ENCODE measurements at places on chromosomes 12 and 14.

- no peak for DNase-seq
These were observed at the start of gene PMCH for GRCh38 chr12:102197789-102198188. TSS of gene PMCH (minus strand) at chr12:102197833. CDS start at chr12:102197770, 63 bp downstream.

GRCh38 chr12:131111446-131111845 is 157.7 kb downstream of the ADGRD1 start:
- no peak for DNase-seq

GRCh38 chr14:103707329-103708263 is 7.7 kb downstream of the XRCC3 start:
- DNase-seq, result no peak

DNA sequence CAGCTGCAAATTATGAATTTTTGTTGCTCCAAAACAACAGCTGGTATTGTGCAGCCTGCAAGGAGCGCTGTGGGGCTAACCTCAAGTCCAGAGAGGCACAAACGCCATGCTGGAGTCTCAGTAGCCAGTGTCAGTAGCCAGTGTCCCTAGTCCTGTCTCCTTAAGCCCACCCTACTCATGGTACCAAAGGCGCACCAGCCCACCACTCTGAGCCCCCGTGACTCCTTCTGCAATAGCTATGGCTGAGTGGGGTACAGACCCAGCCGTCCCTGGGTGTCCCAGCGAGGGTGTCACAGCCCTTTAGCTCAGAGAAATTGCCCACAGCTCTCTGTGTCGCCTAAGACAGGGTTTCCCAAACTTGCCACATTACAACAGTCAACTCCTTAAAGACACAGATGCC is 65.2 kb downstream of the ARL6IP4 start:
- no peak for DNase-seq

GRCh38 chr12:3747976-3748619 is 4.8 kb downstream of the CRACR2A start:
- DNase-seq, result no peak

DNA sequence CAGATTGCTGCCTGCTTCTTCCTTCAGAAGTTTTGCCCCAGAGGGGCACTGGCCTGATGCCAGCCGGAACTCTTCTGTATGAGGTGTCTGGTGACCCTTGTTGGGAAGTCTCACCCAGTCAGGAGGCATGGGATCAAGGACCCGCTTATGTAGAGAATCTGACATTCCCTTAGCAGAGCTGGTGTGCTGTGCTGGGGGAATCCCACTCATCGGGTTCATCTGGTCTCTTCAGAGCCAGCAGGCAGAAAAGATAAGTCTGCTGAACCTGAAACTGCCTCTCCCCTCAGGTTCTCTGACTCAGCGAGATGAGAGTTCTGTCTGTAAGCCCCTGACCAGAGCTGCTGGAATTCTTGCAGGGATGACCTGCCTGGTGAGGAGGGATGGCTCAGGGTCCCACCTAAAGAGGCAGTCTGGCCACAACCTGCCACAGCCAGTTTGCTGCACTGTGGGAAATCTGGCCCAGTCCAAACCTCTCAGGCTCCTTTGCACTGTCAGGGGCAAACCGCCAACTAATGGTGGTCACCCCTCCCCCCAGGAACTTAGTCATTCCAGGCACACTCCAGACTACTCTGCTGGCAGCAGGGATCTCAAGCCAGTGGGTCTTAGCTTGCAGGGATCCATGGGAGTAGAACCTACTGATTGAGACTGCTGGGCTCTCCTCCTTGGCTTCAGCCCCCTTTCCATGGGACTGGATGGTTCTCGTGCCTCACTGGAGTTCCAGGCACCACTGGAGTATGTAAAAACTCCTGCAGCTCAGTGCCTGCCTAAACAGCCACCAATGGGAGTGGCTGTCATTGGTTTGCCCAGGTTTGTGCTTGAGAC is 4.1 kb downstream of the CLEC2D start:
- no peak for DNase-seq

- no peak for DNase-seq
These were observed 302.8 kb downstream of the CACNA1C start for GRCh38 chr12:2355604-2356003.

DNA sequence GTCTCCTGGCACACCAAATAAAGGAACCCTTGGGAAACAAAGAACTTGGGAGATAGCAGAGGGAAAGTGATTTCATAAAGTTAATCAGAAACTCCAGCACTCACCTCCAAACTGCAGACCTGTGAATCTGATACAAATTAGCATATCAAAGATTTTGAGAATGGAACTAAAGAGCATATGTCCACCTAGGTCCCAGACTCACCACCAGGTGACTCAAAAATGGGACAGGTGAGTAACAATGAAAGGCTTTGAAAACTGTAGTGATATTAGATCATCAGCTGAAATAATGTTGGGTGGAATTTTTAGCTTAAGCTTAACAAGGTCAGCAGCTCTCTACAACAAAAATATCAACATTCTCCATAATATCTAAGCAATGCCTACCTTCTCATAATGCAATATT is 214.8 kb downstream of the RERGL start:
- DNase-seq, result no peak

DNA sequence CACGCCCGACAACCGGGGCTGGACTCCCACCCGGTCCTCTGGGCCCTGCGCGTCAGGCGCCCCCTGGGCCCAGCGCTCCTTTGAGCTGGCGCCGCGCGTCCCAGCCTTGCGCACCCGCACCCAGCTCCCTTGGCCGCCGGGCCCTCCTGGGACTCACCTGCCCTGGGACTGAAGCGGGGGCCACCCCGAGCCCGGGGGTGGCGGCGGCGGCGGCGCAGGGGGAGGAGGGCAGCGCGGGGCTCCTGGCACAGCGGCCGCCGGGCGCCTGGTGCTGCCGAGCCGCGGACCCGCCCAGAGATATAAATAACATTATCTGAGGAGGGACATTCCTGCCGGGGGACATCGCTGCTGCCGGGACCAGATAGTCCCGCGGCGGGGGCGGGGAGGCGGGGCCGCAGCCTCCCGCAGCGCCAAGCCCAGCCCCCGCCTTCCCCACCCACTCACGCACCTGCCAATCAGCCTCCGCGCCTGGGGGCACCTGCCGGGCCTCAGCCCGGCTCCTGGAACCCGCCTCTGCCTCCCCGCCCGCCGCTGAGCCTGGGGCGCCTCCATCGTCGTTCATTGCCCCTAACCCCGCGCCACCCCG is at the start of gene SPTB:
TSS of gene SPTB (minus strand) at position 273 of the 586 bp plus-strand sequence. CDS start 56,813 bp downstream, outside the sequence.
- peak; percentile 27 for DNase-seq

DNA sequence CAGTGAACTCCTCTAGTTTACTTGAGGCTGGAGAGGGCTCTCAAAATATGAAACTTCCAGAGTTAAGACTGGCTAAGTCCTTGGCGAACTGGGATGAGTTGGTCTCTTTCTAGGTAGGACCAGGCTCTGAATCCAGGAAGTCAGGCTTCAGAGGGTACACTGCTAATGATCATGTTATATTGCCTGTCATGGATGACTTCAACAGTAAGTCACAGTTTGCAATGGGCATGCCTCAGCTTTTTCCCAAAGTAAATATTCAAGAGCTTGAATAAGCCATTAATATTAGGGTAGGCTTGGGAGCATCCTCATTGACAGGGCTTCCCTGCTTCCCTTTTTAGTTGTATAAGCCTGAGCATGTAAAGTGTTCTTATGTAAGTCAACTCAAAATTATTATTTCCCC is 61.7 kb upstream of the PTHLH start:
- no peak for DNase-seq

- no peak for DNase-seq
These were observed 67.1 kb upstream of the VPS33A start for GRCh38 chr12:122333142-122334087.
